ENCODE measurements at places on chromosomes 3 and 15.

DNA sequence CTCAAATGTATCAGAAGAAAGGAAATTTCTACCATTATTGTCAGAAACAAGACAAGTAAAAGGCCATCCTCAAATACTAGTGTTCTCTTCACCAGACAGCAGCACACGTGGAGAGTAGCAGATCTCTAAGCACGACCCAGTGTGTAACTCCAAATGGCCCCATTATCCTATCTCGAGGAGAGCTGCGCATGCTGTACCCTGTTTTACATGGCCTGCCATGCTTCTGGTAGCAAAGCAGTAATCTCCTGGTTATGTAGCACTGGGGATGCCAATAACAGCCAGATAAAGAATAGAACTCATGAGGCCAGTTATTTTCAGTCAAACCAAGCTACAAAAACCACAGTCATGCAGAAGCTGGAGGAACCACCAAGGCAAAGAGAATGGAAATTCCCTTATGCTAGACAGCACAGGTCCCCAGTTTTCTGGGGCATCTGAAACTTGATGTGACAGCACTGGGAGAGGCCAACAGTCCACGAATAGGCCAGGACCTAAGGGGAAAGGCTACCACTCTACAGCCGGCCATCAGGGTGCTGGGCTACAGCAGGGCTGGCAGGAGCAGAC lies 73.0 kb downstream of the LIPC start:
- no peak for DNase-seq

DNA sequence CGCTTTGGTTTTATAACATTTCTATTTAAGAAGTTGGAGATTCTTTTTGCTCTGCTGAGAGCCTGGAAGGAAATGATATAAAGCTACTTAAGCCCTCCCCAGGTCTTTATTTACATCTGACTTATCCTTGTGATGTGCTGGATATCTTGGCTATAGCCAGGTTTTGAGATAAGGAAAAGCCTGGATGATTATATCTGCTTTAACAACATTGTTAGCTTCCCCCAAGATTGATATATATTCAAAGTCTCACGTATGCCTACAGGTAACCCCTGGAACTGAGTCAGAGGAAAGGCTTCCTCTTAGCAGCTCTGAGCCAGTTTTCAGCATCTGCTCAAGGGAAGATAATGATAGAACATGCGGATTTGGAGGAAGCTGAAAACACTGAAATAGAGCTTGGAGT lies 61.5 kb upstream of the CRBN start:
- no peak for DNase-seq

DNA sequence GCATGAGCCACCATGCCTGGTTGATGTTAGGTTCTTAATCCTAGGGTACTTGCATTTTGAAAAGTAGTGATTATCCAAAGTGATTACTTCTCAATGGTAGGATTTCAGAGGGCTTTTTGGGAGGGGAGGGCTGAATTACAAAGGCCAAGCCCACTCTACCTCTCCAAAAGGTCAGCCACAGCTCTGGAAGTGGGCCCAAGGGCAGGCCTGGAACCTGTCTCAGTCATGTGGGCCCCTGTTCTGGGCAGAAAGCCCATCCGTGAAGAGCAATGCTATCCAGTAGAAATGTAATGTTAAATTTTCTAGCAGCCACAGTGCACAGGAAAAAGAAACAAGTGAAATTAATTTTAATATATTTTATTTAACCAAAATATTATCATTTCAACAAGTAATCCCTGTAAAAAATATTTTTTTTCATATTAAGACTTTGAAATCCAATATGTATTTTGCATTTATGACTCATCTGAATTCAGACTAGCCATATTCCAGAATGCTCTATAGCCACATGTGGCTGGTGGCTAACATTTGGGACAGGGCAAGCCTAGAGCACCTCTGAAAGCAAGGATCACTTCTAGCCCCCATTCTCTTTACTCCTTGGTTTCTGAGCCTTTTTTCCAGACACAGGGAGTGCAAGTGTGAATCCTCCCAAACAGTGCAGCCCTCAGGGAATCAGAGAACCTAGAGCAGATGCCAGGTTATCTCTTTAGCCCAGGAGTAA lies 16.8 kb downstream of the RFT1 start:
- DNase-seq = no peak

DNA sequence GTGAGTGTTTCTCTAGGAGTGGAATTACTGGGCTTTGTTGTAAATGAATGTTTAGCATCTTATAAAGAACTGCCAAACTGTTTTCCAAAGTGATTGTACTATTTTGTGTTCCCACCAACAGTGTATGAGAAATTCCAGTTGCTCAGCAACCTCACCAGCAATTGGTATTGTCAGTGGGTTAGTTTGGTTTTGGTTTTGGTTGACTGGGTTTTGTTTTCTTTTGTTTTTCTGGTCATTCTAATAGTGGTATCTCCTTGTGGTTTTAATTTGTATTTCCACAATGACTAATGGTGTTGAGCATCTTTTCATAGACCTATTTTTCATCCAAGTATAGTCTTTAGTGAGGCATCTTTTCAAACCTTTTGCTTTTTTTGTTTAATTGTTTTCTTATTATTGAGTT lies 27.1 kb downstream of the FILIP1L start:
- no peak for DNase-seq

GRCh38 chr15:70318594-70319465 lies 221.1 kb upstream of the TLE3 start:
- no peak for DNase-seq

GRCh38 chr3:115688418-115688817 lies 65.1 kb downstream of the GAP43 start:
- DNase-seq = no peak

DNA sequence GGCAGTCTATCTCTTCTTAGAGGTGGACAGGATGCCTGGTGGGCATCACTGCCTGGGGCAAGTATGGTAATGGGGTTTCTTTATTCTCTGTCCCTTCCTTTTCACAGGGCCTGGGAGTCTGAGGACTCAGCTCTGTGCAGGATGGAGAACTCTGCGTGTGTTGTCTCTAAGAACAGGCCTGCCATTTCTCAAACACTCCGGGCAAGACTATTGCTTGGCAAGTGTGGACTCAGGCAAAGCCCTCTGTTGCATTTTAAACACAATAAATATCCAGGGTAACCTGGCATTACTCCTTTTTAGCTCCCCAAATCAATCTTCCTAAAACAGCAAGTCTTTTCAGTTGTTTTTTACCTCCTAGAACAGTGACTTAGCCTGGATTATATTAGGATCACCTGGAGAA lies 185.1 kb upstream of the ROPN1 start:
- DNase-seq = no peak

DNA sequence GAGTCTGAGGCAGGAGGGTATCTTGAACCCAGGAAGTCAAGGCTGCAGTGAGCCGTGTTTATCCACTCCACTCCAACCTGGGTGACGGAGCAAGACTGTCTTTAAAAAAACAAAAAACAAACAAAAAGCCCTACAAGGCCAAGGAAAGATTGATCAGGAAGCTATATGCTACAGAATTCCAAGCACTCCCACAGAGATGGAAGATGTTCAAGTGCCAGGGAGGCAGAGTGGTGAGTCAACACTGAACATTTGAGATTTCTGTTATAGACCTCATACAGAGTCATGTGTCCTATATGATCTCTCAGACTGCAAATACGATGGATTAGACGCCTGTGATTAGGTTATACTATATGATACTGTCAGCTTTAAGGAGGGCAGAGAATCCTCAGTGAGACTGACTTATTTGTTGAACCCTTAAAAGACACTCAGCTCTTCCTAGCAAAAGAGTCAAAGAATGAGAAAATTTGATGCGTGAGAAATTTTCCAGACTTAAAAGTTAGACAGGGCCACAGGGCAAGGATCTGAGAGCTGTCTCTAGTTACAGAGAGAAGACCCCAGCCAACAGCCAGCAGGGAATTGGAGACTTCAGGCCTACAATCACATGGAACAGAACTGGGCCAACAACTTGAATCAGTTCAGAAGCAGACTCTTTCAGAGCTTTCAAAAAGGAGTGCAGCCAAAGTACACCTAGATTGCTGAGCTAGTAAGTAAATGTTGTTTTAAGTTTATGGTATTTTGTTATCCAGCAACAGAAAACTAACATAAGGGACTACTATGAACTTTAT lies 107.6 kb downstream of the PIK3CB start:
- no peak for DNase-seq

- peak; percentile 11 for DNase-seq
These were observed 2.7 kb downstream of the IGF1R start for GRCh38 chr15:98651036-98651481.

DNA sequence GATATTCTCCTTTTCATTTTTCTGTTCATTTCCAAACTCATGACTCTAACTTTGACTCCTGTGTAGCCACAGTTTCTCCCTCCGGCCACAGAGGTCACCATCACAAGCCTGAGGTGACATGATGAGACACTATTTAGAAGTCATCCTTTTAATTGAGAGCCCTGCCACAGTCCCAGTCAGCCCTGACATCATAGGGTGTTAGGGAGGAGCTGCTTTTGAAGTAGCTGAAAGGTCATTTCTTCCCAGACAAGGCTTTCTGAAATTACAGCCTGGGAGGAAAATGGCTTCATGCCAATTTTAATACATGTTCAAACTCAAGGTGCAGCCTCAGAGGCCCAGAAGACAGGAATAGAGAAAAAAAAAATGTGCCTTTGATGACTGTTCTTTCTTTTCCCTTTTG lies 532.8 kb upstream of the TGFBR2 start:
- DNase-seq = no peak

DNA sequence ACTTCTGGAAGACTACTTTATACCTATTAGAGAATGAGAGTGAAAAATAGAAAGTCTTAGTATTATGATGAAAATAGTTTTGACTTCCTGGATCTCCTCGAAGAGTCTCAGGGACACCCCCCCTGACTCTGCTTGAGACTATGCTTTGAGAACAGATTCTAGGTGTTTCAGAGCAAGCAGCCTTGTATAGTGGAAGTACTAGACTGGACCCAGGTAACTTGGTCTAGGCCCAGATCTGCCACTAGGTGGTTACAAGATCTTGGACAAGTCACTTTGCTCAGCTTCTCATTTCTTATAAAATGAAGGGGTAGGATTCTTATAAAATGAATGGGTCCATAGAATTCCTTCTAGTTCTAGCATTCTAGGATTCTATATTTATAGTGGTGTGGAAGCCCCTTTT lies 9.1 kb downstream of the ABHD5 start:
- DNase-seq = no peak

DNA sequence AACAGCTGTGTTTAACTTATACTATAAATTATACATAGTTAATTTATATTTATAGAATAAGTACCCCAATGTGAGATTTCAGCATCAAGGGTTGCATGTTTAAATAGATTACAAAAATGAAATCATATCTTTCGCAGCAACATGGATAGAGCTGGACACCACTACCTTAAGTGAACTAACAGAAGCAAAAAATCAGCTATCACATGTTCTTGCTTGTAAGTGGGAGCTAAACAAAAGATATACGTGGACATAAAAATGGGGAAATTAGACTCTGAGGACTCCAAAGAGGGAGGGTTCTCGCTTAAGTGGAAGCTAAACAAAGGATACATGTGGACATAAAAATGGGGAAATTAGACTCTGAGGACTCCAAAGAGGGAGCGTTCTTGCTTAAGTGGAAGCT lies 626.5 kb upstream of the DPPA4 start:
- DNase-seq = no peak

- DNase-seq = no peak
These were observed 1.7 kb upstream of the CCR8 start for GRCh38 chr3:39327746-39328349.

DNA sequence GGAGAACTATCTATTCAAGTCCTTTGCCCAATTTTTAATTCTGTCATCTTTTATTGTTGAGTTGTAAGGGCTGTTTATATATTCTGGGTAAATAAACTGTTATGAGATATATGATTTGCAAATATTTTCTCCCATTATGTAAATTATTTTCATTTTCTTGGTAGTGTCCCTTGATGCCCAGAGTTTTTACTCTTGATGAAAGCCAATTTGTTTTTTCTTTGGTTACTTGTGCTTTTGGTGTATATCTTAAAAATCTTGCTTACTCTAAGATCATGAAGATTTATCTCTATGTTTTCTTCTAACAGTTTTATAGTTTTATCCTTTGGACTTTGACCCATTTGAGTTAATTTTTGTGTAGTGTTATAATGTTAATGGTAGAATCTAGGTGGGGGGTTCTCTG lies 44.5 kb downstream of the TIMP4 start:
- no peak for DNase-seq

GRCh38 chr3:31765871-31766270 lies 215.2 kb downstream of the OSBPL10 start:
- no peak for DNase-seq

GRCh38 chr3:170560296-170560695 lies 25.6 kb downstream of the SLC7A14 start:
- no peak for DNase-seq

- DNase-seq = no peak
These were observed 50.4 kb downstream of the FOXB1 start for GRCh38 chr15:60054472-60054871.

- DNase-seq = no peak
These were observed 60.9 kb upstream of the CCNL1 start for GRCh38 chr3:157220883-157221282.

GRCh38 chr3:64548200-64548889 lies 139.5 kb downstream of the ADAMTS9 start:
- no peak for DNase-seq

- no peak for DNase-seq
These were observed 48.6 kb downstream of the CHST2 start for GRCh38 chr3:143167969-143168854.

DNA sequence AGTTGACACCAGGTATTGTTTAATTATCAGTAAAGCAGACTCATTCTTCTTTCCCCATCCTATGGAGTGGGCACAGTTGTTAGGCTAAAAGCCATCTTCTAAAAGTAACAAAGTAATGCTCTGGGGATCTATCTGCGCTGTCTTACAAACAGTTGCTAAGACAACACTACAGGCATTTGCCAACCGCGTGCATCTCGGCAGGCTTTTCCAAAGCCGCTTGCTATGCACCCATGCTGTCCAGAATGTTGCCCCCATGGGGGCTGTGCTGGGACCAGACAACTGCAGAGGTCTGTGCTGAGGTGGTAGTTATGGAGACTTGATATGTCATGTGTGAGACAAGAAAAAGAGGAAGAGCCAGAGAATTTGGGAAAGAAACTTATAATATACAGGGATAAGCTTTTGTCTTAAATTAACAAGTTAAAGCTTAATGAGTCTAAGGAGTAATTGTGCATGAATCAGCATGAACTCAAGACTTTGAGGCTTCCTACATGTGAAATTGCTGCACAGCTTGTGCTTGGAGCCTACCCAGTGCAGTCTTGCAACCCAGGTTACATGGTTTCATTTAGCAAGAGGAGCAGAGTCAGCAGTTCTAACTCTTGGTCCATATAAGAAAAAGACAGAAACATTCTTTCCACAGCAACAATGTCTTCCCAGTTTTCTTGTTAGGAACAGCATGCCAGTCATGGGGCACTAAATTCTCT lies 38.9 kb upstream of the DCLK3 start:
- DNase-seq = no peak

DNA sequence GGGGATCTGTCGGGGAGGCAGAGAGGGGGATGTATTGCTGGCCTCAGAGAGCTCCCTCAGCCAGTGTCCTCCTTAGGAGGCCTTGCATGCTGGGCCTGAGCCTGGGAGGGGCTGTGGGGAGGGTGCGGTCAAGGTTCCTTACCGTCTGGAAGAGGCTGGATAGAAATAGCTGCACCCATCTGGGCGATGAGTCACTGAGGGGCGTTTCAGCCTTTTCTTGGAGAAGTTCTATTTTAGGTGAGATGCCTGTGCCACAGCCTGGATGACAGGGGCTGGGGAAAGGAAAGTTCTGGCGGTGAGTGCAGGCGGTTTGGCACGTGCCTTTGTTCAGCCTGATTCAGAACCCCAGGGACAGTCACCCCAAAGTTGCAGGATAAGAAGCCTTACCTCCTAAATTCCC lies 35.7 kb upstream of the APEH start:
- DNase-seq = no peak
